ENCODE measurements at places on chromosomes 11 and 22.

DNA sequence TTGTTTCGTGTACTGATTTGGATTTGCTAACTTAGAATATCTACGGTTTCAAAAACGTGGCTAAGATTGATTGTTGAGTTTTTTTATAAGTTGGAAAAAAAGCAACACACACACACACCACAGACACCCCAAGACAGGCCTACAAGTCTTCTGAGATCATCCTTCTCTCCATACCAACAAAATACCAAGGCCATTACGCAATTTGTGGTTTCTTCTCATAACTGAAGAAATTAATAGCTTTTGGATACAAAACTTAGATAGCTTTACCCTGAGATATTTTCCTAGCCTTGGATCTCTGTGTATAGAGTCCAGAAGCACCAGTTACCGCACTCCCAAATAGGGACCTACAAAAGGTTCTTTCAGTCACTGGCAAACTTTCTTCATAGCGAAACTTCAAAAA is 113.6 kb downstream of the SIK3 start:
- DNase-seq: no peak

GRCh38 chr11:131467645-131468394 is 97.4 kb downstream of the NTM start:
- no peak for DNase-seq

DNA sequence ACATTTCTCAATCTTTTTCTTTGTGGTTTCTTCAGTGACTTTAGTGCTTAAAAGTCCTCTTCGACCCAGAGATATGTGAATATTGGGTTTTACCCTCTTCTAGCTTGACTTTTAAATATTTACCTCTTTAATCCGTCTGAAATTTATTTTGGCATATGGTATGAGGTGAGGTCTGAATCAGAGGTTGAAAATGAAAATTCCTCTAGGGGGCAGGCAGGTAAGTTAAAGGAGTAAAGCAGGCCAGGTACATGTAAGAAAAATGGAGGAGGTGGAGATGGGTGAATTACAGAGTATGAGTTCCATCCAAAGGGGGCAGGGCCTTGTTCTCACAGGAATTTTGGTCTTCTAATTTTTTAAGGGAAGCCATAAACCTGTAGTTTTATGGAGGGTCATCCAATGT is 263.8 kb upstream of the NARS2 start:
- no peak for DNase-seq

- DNase-seq: no peak
Observed at GRCh38 chr22:43887391-43887790, 4.4 kb downstream of the PNPLA5 start.

- no peak for DNase-seq
Observed at GRCh38 chr11:10388101-10388500, 67.0 kb upstream of the AMPD3 start.

- no peak for DNase-seq
Observed at GRCh38 chr22:35957589-35957988, 71.0 kb downstream of the RBFOX2 start.

GRCh38 chr11:25396847-25397246 is 900.0 kb downstream of the LUZP2 start:
- no peak for DNase-seq

- DNase-seq: no peak
Observed at GRCh38 chr11:79520086-79520485, 79.3 kb upstream of the TENM4 start.

DNA sequence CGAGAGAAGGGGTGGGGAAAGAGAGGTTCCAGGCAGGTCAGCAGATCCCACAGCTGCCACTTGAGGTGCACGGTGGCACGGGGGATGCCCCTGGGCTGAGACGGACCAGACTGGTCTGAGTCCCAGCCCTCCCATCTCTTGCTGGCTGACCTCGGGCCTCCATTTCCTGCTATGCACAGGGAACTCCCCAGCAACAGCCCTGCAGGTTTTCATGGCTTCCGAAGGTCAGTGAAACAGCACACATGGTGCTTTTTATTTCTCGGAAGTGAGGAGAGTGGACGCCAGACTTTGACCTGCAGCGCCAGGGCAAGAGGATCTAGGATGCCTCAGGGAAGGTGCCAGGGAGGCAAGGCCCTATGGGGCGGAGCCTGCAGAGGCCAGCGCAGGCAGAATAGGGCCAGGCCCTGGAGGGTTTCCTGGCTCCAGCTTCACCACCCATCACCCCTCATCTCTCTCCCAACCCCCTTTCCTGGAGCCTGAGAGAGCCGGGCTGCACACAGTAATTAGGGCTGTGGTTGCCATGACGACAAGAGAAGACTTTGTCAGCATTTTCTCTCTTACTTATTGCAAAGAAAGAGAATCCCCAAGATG is 29.5 kb downstream of the SLC22A12 start:
- DNase-seq: peak; percentile 70

- no peak for DNase-seq
Observed at GRCh38 chr22:38107692-38108515, 2.6 kb downstream of the BAIAP2L2 start.

DNA sequence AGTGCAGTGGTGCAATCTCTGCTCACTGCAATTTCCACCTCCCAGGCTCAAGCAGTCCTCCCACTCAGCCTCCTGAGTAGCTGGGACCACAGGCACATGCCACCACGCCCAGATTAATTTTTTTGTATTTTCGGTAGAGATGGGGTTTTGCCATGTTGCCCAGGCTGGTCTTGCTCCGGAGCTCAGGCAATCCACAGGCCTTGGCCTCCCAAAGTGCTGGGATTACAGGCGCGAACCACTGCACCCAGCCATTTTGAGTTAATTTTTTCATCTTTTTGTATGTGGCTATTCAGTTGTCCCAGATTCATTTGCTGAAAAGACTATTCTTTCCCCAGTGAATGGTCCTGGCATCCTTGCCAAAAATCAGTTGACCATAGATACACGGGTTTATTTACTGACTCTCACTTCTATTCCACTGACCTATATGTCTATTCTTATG is 63.6 kb downstream of the MAPK1 start:
- DNase-seq: no peak

- DNase-seq: no peak
Observed at GRCh38 chr22:16594026-16594425, 1.4 kb upstream of the CCT8L2 start.

DNA sequence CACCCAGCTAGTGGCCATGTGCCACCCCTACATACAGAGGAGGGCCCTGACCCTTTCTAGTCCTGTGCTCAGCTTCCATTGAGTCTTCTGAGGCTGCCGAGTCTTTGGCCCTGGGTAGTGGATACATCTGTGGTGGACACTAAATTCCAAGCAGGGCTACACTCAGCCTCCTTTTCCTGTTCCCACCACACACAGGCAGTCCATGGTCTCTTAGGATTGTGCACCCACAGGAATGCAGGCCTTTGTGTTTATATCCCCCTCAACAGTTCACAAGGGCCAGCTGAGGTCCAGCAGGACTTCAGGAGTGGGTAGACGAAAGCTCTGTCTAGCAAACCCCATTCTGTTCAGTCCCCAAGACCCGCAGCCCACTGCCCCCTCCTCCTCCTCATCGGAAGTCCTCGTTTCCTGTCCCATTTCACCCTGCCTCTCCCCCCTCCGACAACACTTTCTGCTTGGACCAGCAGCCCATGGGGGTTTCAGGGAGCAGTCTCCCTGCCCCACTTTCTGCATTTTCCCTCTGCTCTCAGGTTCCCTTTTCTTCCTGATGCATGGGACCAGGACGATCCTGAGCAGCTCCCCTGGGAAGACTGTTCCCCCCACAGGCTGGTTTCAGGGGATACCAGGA is 91.8 kb downstream of the SWAP70 start:
- DNase-seq: no peak

GRCh38 chr11:3050386-3051195 is 6.6 kb downstream of the CARS1 start:
- no peak for DNase-seq

- no peak for DNase-seq
Observed at GRCh38 chr11:69104212-69104855, 51.4 kb upstream of the SMIM38 start.
